ENCODE measurements at places on chromosomes 12 and 14.

DNA sequence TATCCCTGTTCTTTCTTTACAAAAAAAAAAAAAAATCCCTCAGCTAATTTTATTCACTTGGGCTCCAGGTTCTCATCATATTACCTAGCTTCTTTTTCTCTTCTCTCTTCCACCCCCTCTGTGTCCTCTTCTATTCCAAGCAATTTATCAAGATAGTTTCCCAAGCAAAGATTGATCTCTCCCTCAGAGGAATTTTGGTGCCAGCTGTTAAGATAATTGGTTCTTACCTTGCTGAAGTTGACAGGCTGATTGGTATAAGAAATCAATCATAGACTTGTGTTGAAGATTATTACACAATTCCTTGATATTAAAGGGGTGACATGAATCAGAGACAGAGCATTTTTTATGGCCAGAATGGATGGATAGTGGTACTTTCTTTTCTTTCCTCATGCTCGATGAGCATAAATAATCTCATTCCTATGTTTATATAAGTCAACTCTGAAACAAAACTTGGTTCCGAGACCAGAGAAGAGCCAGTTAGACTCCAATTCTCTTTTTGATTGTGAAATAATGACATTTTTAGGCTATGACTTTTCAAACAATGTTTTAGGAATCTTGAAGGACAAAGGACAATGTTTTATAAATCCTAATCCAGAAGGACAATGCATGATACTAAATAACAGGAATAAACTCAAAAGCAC lies 264.1 kb upstream of the PRKD1 start:
- DNase-seq: no peak

GRCh38 chr14:96893966-96894622 lies 96.9 kb downstream of the VRK1 start:
- DNase-seq: no peak

GRCh38 chr14:32166029-32166428 lies 35.8 kb upstream of the RNU6-7 start:
- DNase-seq: no peak

GRCh38 chr14:77640756-77641533 lies 24.5 kb upstream of the SPTLC2 start:
- DNase-seq: no peak

DNA sequence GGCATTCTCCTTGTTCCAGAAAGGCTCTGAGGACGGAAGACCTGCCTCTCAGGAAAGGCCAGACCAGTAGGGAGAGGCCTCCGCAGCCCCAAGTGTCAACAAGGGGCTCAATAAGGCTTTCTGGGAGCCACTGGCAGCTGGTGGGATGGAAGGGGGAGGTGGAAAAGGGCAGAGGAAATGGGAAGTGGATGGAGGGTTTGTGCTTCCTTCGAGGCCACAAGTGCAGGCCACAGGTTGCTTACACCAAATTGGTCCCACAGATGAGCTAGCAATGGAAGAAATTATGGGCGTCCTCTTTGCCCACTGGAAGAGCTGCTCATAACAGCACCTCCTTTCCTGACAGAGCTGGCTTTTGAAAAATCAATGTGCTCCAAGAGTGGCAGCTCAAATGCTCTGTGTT lies 28.2 kb downstream of the P2RX4 start:
- DNase-seq: no peak

DNA sequence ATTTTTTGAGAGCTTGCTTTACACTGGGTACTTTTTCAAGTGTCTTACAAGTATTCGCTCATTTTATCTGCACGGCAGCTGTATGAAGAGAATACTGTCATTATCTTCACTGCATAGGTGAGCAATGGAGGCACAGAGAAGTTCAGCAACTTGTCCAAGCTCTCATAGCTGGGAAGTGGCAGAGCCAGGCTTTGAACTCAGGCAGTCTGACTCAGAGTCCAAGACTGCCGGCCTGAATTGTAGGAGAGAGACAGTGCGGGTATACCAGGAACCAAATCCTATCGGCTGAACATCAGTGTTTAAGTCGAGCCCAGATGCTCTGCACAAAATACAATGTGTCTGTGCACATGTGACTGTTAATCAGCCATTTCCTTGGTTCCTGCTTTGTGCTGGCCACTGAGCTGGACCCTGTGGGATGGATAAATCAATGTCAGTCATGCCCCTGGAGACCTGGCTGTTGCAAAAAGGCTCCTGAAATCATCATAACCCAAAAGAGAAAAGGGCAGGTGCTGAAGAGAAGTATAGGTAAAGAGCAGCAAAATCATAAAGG lies 474.6 kb downstream of the DPF3 start:
- no peak for DNase-seq

DNA sequence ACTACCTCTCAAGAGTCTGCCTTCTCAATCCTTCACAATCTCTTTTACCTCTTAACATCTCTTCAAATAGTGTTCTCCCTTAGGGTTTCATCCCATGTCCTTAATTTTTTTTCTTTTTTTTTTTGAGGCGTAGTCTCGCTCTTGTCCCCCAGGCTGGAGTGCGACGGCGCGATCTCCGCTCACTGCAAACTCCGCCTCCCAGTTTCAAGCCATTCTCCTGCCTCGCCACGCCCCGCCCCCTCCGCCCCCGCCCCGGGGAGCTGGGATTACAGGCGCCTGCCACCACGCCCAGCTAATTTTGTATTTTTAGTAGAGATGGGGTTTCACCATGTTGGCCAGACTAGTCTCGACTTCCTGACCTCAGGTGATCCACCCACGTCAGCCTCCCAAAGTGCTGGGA lies 7.0 kb upstream of the BCAT1 start:
- no peak for DNase-seq

DNA sequence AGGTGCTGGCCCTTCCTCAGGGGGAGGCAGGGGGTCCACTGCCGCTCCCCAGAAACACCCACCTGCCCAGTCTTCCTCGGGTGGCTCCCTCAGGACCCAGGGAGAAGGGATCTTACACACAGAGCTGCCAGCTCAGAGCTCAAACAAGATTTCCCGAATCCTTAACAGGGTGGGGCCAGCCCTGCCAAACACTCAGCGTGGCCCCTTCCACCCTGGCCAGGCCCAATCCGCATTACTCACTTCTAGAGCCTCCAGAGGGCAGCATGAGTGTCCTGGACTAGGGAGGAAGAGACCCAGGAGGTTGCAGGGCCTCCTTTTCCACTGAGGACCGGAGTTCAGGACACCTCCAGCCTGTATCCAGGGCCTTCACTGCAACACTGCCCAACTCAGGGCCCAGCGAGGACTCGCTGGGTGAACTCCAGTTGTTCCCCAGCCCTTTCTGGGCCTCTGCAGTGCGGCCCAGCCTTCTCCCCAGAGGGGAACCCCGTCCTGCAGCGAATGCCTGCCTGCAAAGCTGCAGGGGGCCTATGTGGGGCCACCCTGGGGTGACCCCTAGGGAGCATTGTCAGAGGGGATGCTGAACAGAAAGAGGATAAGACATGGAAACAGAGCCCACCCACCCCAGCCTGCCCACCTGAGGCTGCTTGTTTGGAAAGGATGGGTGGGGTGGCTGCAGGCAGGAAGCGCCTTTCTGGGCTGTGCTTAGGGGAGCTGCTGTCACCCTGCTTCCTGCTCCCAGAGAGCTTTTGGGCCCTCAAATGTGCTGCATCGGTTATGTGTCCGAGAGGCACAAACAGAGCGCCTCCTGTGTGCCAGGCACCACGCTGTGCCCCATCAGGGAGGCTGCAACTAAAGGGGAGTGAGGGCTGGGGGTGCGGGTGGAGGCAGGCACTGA lies 43.8 kb downstream of the CCNK start:
- no peak for DNase-seq

DNA sequence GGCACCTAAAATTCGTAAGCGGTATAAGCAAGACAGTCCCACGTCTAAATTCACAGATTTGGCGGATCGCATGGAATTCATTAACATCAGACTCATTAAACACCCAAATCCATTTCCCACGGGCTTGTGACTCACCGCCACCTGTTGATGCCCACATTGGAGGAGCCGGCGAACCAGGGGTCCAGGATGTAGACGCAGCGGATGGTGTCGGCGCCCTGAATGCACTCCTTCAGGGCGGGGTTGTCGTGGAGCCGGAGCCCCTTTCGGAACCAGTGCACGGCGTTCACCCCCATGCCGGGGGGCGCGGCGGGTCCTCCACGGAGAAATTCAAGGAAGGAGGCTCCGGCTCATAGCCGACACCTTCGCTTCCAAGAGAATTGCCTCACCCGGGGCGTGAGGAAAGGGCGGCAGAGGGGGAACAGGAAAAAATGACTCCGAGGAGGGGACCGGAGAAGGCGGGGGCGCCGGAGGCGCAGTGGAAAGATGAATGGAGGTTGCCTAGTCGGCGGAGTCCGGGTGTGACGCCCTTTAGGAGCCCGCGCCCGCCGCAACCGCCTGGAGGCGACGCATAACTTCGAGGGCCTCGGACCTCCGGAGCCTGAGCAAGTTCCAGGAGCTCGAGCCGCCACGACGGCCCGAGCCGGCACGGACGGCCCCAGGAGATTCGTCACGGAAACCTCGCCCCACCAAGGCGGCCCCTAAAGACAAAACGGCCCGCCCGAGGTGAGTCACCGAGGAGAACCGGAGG lies 506 bp downstream of the CRY1 start:
- peak; percentile 55 for DNase-seq

GRCh38 chr14:43031598-43031997 lies 1424.9 kb downstream of the LRFN5 start:
- DNase-seq: no peak

- DNase-seq: no peak
These were observed 544 bp upstream of the TDP1 start for GRCh38 chr14:89955022-89955744.

DNA sequence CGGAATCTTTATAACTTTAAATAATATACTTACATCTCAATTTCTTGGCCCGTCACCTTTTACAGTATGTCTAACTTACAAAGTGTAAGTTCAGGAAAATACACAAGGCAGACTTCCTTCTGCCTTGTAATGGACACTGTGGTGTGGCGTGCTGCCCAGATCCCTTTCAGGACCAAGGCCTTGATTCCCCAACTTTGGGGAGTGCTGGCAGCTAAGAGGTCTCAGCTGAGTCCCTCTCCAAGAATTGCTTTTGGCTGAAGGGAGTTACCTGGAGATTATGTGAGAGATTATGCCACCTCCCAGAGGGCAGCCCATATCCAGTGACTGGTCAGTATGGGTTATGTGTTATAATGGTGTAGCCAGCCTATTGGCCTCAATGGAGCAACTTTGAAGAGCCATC lies 21.2 kb upstream of the BATF start:
- DNase-seq: no peak

DNA sequence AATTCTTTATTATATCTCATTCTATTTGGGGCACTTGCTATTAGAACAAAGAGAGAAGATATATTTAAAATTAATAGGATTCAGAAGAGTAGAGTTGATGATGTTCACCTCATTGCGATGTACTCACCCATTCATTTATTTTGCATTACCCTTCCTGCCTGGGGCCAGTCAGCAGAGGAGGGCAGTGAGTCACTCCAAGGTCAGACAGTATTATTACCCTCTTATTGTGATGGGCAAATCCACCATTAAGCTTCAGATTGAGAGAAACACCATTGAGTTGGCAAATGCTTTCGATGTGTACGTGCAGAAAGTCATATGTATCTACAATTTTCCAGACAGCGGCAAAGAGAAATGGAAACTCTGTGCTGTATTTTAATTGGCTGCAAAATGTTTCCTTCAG lies 134.2 kb downstream of the BICD1 start:
- no peak for DNase-seq

GRCh38 chr12:107622001-107622400 lies 63.6 kb upstream of the PWP1 start:
- peak; percentile 2 for DNase-seq

- no peak for DNase-seq
These were observed 339.3 kb downstream of the NRXN3 start for GRCh38 chr14:78509516-78509915.

- DNase-seq: no peak
These were observed 27.4 kb downstream of the PALS1 start for GRCh38 chr14:67268426-67269150.

- DNase-seq: no peak
These were observed 5.0 kb upstream of the SLC38A4 start for GRCh38 chr12:46830731-46831334.

Data from activated CD4-positive, alpha-beta T cell treated with anti-CD3 and anti-CD28 coated beads, Interleukin-2, amount 50 U/mL, for 16 hours (primary cell).